ENCODE measurements at places on chromosomes 12 and 14. TPM values are rescaled to one million over a fixed set of nuclear protein-coding genes. Genes with fewer than 3 reads are reported as not detected.

STON2 gene
- total RNA-seq: 0.19 TPM

GRCh38 chr12:53568809-53569557 is 57.2 kb downstream of the ATF7 start:
- H3K27me3 ChIP-seq: no peaks in the 10 kb centered on the region
- peaks cover 5% of the 10 kb centered on the region for H3K4me1 ChIP-seq

- no peak overlapping the region for H3K27ac ChIP-seq
- no peaks in the 10 kb centered on the region for H3K36me3 ChIP-seq
- no peaks in the 10 kb centered on the region for H3K4me1 ChIP-seq
- no peak overlapping the region for H3K4me3 ChIP-seq
Observed at GRCh38 chr14:64758691-64759554, 54.7 kb downstream of the PLEKHG3 start.

DNA sequence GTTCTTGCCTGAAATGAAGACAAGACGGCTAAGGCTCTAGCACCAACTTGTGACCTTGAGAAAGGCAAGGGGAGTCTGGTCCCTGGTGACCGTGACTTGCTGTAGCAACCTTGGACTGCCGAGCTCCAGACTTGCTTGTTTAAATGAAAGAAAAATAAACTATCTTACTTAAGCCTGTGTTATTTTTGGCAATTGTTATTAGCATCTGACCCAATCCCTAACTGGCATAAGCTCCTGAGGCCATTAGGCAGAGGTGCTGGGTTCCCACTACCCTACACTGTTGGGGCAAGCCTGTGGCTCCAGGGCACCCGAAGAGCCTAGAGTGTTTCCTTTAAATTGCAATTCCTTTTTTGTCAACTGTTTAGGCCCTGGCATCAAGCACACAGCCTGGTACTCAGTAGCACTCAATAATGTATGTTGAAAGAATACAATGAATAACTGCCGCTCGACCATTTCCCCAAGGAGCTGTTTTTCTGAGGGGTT is 106.9 kb upstream of the HIF1A start:
- H3K4me3 ChIP-seq: no peak overlapping the region
- no peak overlapping the region for H3K27ac ChIP-seq
- H3K4me1 ChIP-seq: no peaks in the 10 kb centered on the region
- DNase-seq: no peak
- no peaks in the 10 kb centered on the region for H3K27me3 ChIP-seq
- H3K36me3 ChIP-seq: no peaks in the 10 kb centered on the region

FOXG1 gene
- total RNA-seq: not detected

DNA sequence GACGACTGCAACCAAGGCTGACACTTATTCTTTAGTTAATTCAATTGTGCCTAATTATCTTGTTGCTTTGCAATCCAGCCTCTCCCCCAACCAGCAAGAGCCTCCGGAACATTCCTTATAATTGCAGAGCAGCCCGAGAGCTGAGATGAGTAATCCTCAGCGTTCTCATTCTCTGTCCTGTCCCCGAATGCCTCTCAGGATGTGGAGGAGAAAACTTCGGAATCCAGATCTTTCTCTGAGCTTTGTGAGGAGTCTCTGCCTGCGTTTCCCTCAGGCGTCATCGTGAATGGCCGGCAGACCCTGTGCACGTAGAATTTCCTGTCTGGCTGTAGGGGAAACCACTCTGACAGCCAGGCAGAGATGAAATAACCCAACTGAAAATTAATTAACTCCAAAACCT is 160.5 kb upstream of the DIO3 start:
- no peak for DNase-seq
- H3K27ac ChIP-seq: no peak overlapping the region
- H3K4me1 ChIP-seq: no peaks in the 10 kb centered on the region
- no peaks in the 10 kb centered on the region for H3K27me3 ChIP-seq
- no peak overlapping the region for H3K4me3 ChIP-seq

AQP2 gene
- not detected for total RNA-seq

DNA sequence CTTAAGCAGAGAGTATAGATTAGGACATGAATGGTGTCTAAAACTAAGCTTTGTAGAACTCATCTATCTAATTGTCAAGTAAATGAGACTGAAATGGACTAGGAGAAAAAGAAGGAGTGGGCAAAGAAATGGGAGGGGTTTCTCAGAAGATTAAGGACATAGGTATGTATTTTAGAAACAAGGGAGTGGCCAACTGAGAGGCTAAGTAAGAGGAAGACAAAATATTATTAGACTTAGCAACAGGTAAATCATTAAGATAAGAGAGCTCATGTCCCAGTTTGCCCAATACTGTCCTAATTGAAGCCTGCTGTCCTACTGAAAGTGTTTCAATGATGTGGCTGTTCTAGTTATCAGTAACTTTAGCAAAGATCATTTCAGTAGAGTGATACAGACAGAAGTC is 171.4 kb downstream of the KITLG start:
- H3K27ac ChIP-seq: no peak overlapping the region
- no peaks in the 10 kb centered on the region for H3K36me3 ChIP-seq
- DNase-seq: no peak
- no peak overlapping the region for H3K4me3 ChIP-seq
- no peaks in the 10 kb centered on the region for H3K4me1 ChIP-seq

- no peaks in the 10 kb centered on the region for H3K36me3 ChIP-seq
- H3K27me3 ChIP-seq: no peaks in the 10 kb centered on the region
- no peak for DNase-seq
- no peaks in the 10 kb centered on the region for H3K4me1 ChIP-seq
Observed at GRCh38 chr12:8692573-8692972, 5.2 kb upstream of the RIMKLB start.

TAS2R13 gene
- total RNA-seq: 1.4 TPM

DNA sequence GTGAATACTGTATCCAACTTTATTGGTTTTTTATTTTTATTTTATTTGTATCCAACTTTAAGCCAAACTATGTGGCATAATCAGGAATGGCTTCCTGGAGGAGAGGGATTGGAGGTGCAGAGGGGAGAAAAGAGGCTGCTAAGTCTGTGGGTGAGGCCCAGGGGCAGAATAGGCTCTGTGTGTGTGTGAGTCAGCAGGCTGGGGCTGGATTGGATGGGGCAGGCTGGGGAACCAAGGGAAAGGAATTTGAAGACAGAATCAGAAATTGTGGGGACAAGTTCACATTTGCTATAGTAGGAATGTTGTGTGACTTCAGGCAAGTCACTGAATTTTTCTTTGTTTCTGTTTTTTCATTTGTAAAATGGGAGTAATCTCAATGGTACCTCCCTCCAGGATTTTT is 12.8 kb upstream of the RILPL1 start:
- no peaks in the 10 kb centered on the region for H3K36me3 ChIP-seq
- H3K27ac ChIP-seq: no peak overlapping the region
- no peaks in the 10 kb centered on the region for H3K4me1 ChIP-seq
- H3K27me3 ChIP-seq: no peaks in the 10 kb centered on the region
- H3K4me3 ChIP-seq: no peak overlapping the region
- DNase-seq: no peak

- no peaks in the 10 kb centered on the region for H3K4me1 ChIP-seq
- no peaks in the 10 kb centered on the region for H3K36me3 ChIP-seq
- no peak overlapping the region for H3K27ac ChIP-seq
- DNase-seq: peak; percentile 46
Observed at GRCh38 chr14:106691601-106692291, 1165.4 kb downstream of the TMEM121 start.

DNA sequence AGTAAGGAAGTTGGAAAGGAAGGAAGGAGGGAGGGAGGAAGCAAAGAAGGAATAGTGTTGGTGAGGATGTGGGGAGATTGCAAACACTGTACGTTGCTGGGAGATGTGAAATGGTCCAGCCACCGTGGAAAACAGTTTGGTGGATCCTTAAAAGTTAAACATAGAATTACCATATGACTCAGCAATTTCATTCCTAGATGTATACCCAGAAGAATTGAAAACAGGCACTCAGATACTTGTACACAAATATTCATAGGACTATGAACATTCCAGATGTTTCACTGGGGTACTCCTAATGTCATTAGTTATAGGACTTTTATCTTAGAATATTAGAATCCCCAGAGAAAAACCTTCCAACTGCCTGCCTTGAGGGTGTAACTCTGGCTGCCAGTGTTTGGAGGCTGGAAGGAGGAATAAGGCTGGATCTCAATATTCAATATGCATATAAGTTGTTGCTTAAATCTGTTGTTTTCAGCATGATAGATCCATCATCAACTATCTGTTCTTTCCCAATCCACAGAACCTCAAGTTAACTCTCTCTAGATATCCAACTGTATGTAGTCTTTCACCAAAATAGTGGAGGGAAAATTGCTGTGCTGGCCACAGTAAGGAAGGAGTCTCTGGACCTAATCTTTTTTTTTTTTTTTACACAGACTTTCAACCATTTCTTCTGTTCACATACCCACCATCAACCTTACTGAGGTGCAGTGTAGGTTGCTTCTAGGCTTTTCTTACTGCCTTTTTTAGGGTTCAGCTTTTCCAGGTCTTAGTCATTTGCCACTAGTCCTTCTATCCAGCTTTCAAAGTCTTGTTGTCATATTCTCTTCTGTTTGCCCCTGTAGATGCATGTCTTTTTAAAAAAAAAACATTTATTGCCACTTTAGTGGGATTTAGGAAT is 94.5 kb downstream of the DNAI7 start:
- no peaks in the 10 kb centered on the region for H3K27me3 ChIP-seq
- H3K4me3 ChIP-seq: no peak overlapping the region
